ENCODE measurements at places on chromosomes 4 and X. TPM values are rescaled to one million over a fixed set of nuclear protein-coding genes. Genes with fewer than 3 reads are reported as not detected.
A peak's percentile ranks its signal among the peaks of the same experiment; 100 is the strongest.

Gene NXF3
- total RNA-seq, result not detected

Gene ASB12
- total RNA-seq, result not detected

Gene TCP11X2
- total RNA-seq, result not detected

Gene ARHGEF38
- not detected for total RNA-seq

Gene GCNA
- total RNA-seq, result 4.7 TPM

DNA sequence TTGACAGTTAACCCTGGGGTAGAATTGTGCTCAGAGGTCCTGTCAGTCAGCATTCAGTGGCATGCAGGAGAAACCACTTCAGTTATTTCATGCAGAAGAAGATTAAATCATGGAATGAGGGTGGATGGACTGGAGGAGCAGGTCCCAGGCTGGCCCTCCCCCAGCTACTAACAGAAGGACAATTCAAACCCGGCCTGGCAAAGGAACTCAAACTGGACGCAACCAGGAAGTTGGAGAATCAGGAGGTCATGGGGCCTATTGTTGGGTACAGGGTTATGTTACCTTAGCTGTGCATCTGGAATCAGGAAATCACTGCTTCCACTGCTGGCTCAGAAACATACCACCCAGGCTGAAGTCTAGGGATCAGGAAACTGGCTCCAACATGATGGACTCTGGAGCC, 121.4 kb downstream of the GPAT3 start:
- H3K27me3 ChIP-seq, result peaks cover 3% of the 10 kb centered on the region
- H3K4me1 ChIP-seq, result peaks cover 7% of the 10 kb centered on the region
- H3K4me3 ChIP-seq, result no peak overlapping the region

DNA sequence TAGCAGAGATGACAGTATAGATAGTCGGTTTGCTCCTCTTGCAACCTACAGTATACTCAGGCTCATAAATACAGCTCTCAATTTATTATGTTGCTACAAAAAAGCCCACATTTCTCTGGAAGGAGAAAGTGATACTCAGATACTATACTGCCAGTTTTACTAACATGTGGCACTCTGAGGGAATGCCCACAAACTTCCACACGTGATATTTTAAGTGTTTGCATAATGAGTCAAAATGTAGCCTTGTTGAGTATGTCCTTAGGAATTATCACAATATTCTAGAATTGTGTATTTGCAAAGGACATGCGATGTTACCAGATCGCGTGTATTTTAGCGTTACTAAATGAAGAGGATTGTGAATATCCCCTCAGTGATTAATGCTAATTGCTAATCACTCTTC, 929.1 kb downstream of the STIM2 start:
- H3K36me3 ChIP-seq, result no peaks in the 10 kb centered on the region
- no peak overlapping the region for H3K27ac ChIP-seq
- no peaks in the 10 kb centered on the region for H3K4me1 ChIP-seq
- H3K4me3 ChIP-seq, result no peak overlapping the region

GRCh38 chr4:99100876-99101275, 12.3 kb upstream of the ADH5 start:
- H3K36me3 ChIP-seq, result no peaks in the 10 kb centered on the region
- no peak overlapping the region for H3K4me3 ChIP-seq
- H3K4me1 ChIP-seq, result peaks cover 3% of the 10 kb centered on the region
- no peak for DNase-seq
- no peak overlapping the region for H3K27ac ChIP-seq

DNA sequence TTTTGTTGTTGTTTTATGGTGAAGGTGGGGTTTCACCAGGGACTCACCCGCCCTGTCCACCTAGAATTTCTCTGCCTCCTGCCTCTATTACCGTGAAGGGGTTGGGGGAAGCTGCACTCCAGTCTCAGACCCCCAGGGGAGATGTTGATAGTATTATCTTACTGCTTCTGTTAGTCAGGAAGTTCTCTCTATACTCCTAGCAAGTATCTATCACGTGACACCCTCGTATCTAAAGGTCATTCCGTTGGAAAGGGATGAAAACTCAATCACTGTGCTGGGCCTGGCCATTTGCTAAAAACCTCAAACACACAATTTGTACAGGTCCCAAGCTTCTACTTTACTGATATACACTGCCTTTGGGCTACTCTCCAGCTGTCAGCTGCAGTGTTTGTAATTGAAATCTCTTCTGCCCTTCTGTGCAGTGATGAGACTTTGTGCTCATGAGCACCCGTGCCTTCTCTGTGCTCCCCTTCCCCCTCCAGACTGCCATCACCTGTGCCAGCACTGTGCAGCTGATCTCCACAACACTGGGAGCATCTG, 188.5 kb upstream of the ANXA3 start:
- H3K27me3 ChIP-seq, result peaks cover 28% of the 10 kb centered on the region
- no peaks in the 10 kb centered on the region for H3K4me1 ChIP-seq
- no peak overlapping the region for H3K27ac ChIP-seq
- H3K36me3 ChIP-seq, result no peaks in the 10 kb centered on the region
- no peak overlapping the region for H3K4me3 ChIP-seq
- DNase-seq, result no peak

GRCh38 chr4:152970102-152970820, 34.1 kb downstream of the FHDC1 start:
- no peak overlapping the region for H3K27ac ChIP-seq
- no peaks in the 10 kb centered on the region for H3K27me3 ChIP-seq
- no peak overlapping the region for H3K4me3 ChIP-seq
- no peak for DNase-seq

DNA sequence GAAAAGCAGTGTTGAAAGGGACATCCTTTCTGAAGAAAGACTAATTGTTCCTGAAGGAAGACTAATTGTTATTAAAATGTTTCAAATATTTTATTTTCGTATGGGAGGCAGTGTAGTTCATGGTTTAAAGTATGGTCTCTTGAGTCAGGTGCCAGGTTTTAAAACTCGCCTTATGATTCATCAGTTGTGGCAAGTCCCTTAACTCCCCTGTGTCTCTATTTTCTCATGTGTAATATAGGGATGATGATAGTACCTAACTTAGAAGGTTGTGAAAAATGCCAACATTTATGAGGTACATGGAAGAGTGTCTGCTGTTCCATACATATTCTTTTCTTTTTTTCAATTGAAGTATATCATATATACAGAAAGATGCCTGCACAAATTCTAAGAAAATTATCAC, 414.2 kb upstream of the DIPK2B start:
- DNase-seq, result no peak
- no peaks in the 10 kb centered on the region for H3K27me3 ChIP-seq
- no peaks in the 10 kb centered on the region for H3K36me3 ChIP-seq
- H3K4me3 ChIP-seq, result no peak overlapping the region
- H3K27ac ChIP-seq, result no peak overlapping the region

GRCh38 chr4:88744609-88745008, 47.0 kb upstream of the NAP1L5 start:
- peaks cover 28% of the 10 kb centered on the region for H3K36me3 ChIP-seq
- no peak overlapping the region for H3K27ac ChIP-seq
- H3K27me3 ChIP-seq, result no peaks in the 10 kb centered on the region
- DNase-seq, result no peak
- H3K4me3 ChIP-seq, result no peak overlapping the region

DNA sequence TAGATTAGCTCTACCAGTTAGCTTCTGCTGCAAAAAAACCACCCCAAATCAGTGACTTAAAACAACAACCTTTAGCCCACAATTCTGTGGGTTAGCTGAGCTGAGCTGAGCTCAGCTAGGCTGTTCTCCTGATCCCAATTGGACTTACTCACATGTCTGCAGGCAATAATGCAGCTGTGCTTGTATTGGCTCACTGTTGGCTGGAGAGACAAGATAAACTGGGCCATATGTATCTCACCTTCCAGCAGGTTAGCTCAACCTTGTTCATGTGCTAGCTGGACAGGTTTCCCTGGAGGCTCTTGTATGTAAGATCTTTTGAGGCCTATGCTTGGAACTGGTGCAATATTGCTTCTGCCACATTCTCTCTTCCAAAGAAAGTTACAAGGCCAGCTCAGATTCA, 261.5 kb upstream of the ADGRL3 start:
- no peaks in the 10 kb centered on the region for H3K36me3 ChIP-seq
- H3K4me3 ChIP-seq, result no peak overlapping the region
- no peak for DNase-seq
- no peaks in the 10 kb centered on the region for H3K27me3 ChIP-seq

- no peak overlapping the region for H3K4me3 ChIP-seq
- H3K4me1 ChIP-seq, result no peaks in the 10 kb centered on the region
- no peaks in the 10 kb centered on the region for H3K36me3 ChIP-seq
- no peak for DNase-seq
Measured at GRCh38 chrX:96081891-96082290, 602.8 kb upstream of the DIAPH2 start.

DNA sequence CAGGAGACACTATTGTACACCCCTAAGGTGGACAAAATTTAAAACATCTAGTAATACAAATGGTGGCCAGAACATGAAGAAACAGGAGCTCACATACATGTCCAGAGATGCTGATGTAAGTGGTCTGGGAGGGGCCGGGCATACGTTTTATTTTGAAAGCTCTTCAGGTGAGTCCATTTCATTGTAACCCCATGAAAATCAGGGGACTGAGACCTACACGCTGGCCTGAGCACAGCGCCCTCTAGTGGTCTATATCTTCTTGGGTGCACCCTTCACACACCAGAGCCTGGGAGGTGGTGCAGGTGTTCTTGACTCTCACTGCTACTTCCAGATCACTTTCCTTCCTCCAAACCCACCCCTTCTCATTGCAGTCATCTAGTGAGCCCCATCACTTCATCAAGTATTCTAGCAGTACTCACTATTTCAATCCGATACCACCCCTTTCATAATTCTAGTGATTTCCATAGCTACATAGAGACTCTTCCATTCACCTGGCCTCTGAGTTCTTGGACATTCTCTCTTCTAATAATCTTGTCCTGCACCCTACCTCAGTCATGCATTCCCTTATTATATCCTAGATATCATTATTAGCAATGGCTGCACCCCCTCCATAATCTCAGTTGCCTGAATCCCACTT, 4.3 kb upstream of the TLR6 start:
- peak; percentile 65 for DNase-seq
- H3K27ac ChIP-seq, result no peak overlapping the region
- no peaks in the 10 kb centered on the region for H3K36me3 ChIP-seq
- H3K27me3 ChIP-seq, result peaks cover 18% of the 10 kb centered on the region
- no peak overlapping the region for H3K4me3 ChIP-seq

DNA sequence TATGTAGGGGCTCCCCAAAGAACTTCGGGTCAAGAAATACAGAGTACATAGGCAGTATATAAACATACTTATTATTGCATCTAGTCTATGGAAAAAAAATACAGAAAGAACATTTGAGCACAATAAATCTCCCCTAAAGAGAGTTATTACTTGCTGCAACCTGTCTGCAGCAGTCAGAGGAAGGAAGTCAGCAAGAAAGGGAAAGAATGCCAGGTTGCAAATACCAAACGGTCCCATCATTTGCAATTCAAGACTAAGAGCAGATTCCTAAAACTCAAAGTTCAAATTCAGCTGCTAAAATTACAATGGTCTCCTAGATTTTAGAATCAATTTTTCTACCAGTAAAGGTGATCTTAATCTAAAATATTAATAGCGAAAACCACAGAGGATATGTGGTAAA, 236.2 kb upstream of the NUDT6 start:
- DNase-seq, result no peak
- no peaks in the 10 kb centered on the region for H3K36me3 ChIP-seq
- H3K4me3 ChIP-seq, result no peak overlapping the region
- no peaks in the 10 kb centered on the region for H3K4me1 ChIP-seq
- no peak overlapping the region for H3K27ac ChIP-seq

DNA sequence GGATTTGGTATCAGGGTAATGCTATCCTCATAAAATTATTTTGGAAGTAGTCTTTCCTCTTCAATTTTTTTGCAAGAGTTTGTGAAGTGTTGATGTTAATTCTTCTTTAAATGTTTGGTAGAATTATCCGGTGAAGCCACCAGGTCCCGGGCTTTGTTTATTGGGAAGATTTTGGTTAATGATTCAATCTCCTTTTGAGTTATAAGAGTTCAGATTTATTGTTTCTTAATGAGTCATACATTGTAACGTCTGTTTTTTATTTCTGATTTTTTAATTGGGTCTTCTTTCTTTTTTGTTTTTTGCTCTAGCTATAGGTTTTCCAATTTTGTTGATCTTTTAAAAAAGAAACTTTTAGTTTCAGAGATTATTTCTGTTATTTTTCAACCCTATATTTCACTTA, 412.3 kb downstream of the PDGFC start:
- no peak overlapping the region for H3K27ac ChIP-seq
- no peak overlapping the region for H3K4me3 ChIP-seq
- no peaks in the 10 kb centered on the region for H3K27me3 ChIP-seq

DNA sequence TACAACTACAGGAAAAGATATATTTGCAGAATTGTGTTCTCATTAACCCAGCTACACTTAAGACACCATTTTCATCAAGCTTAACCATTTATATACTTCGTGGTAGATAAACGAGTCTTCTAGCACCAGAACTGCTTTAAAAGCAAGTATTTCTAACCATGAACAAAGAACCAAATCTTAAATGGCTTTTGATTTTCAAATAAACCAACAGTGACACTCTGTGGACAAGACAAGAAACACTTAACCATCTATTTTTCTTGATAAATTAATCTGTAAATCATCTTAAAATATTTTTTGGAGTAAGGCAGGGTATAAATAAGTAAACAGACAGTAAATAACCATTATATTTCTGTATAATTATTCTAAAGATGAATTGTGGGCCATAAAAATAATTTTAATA, 10.2 kb downstream of the BEND2 start:
- no peak overlapping the region for H3K27ac ChIP-seq
- H3K4me1 ChIP-seq, result no peaks in the 10 kb centered on the region
- H3K27me3 ChIP-seq, result no peaks in the 10 kb centered on the region
- DNase-seq, result no peak
- no peaks in the 10 kb centered on the region for H3K36me3 ChIP-seq

DNA sequence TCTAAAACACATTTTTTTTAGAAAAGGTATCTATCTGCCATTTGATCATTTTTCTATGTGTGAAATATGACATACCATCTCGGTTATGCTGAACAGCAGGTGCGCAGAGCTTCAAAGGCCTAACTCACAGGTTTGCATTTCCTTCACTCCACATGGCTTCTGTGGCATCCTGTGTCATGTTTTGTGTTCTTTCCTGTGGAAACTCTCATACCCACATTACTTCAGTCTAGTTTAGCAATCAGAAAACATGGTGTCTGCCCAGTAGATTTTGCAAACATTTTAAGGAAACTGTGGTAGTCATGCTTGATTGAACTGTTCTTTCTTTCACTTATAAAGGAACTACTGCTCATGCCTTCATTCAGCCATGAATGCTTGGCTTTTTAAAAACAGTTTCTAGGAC, 11.3 kb upstream of the ARAP2 start:
- peaks cover 42% of the 10 kb centered on the region for H3K4me1 ChIP-seq
- H3K27ac ChIP-seq, result peak overlapping the region; percentile 94
- peak overlapping the region; percentile 61 for H3K4me3 ChIP-seq
- no peaks in the 10 kb centered on the region for H3K27me3 ChIP-seq
- DNase-seq, result peak; percentile 86

DNA sequence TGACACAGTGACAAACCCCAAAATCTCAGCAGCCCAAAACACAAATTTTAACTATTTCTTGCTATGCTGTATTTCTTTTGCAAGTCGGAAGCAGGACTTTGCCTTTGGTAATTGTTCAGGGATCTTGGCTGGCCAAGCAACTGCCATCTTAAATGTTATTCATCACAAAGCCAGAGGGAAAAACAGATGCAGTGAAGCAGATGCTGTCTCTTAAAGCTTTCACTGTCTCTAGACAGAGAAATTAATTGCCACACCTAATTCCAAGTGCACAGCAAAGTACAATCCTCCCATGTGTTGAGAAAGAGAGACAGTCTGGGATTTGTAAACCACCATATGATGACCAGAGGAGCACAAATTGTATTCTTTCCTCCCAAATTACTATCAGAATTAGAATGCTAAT, 30.0 kb upstream of the GALNT7 start:
- H3K27me3 ChIP-seq, result peaks cover 2% of the 10 kb centered on the region
- DNase-seq, result no peak
- H3K36me3 ChIP-seq, result no peaks in the 10 kb centered on the region
- H3K4me1 ChIP-seq, result no peaks in the 10 kb centered on the region
